ENCODE measurements at places on chromosomes 2 and 18.

GRCh38 chr2:170886386-170886785, 42.7 kb upstream of the GORASP2 start:
- no peak for DNase-seq

DNA sequence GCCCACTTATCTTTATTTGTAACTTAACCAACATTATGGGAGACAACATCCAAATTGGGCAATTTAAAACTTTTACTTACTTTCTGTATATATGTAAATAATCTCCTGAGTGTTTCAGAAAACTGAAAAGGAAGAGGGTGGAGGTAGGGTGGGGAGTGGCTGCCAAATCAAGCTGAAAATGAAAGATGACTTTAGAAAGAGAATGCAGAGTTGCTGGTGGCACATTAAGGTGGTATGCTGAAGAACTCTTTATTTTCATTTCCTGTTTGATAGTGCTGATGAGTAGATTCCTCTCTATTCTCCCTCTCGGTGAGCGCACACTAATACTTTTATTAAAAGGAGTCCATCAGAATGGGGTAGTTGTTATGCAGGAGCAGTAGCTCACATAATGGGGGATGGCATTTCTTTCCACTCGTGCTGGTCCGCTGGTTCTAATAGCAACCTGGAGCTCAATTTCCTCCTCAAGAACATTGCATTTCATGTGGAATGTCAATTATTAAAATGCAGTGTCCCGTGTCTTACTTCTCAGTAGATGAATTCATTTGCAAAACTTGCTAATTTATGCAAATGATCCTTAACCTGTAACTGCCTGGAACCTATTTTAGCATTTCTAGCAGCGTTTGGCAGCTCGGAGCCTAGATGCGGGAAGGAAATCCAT, 466.9 kb upstream of the HNRNPA3 start:
- DNase-seq = no peak

GRCh38 chr2:47217277-47217676, 62.2 kb upstream of the STPG4 start:
- DNase-seq = no peak

- DNase-seq = no peak
Observed at GRCh38 chr2:130729322-130730299, 741 bp downstream of the GPR148 start.

GRCh38 chr2:199431746-199432213, 26.0 kb downstream of the SATB2 start:
- DNase-seq = no peak
